DMS79 (cell line): ENCODE measurements at places on chromosomes 11 and 22.

GRCh38 chr11:122556605-122557004, 98.9 kb upstream of the UBASH3B start:
- peak; percentile 48 for DNase-seq

DNA sequence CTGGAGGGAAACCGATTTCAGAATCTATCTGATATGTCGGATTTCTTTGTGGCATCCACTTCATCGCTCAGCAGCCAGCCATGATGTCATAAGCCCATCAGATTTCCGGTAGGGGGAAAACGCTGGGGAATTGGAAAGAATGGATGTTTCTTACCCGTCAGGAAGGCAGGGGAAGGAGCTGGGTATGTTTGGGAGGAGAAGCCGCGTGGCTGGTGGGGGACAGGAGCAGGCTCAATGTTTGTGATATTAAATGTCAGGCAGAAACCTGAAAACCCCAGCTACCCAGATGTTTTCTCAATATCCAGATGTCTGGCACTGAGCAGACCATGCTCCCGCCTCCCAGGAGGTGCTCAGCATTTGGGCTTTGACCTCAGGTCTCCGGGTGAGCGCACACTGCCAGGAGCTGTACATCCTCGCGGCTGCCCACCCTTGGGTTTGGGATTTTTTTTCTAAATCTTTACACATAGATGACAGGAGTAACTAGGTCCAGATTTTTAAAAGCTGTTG, 67.5 kb downstream of the NFAM1 start:
- DNase-seq, result no peak

DNA sequence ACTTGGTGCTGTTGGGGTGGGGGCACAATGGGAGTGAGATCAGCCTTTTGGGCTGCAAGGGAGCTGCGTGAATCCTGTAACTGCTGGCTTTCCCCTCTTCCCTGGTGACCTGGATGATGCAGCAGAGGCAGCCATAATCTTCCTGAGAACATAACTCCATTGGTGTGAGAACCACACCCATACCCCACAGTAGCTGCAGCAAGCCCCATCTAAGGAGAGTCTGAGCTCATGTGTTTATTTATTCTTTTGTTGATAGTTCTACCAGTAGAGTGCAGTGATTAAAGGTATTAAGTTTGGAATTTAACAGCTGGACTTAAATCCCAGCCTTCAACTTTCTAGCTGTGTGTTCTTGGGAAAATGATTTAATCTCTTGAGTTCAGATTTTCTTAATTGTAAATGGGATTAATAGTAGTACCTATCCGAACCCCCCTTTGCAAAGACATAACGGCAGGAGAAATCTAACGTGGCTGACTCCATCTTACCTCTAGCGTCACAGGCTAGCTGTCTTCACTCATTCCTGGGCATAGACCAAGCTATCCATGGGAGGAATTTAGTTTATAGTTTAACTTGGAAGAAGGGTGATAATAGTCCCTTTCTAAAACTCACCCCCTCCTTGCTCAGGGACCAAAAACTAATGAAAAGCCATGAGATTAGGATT, 385.0 kb upstream of the DDI1 start:
- no peak for DNase-seq

- no peak for DNase-seq
Measured at GRCh38 chr11:66762088-66762487, 33.1 kb upstream of the SPTBN2 start.

DNA sequence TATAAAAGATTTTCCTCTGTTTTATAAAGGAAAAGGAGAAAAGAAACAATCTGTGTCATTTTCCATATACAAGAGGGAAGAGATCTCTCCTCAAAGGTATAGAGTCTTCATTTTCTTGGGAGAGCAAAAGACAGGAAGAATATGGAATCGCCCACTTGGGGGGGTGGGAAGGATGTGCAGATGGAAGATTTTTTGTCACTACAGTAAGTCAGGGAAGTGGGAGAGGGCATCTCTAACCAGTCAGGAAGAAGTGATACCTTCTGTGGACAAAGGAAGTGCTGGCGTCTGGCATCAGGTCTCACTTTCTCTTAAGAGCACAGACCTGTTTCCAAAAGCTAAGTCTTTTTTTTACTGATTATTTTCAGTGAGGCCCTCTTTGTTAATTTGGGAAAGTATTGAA, 1.4 kb downstream of the PRR14L start:
- no peak for DNase-seq
